ENCODE measurements at places on chromosomes 4 and X.
A peak's percentile ranks its signal among the peaks of the same experiment; 100 is the strongest.

- no peak for DNase-seq
Measured at GRCh38 chrX:131816551-131817136, 206.5 kb upstream of the STK26 start.

DNA sequence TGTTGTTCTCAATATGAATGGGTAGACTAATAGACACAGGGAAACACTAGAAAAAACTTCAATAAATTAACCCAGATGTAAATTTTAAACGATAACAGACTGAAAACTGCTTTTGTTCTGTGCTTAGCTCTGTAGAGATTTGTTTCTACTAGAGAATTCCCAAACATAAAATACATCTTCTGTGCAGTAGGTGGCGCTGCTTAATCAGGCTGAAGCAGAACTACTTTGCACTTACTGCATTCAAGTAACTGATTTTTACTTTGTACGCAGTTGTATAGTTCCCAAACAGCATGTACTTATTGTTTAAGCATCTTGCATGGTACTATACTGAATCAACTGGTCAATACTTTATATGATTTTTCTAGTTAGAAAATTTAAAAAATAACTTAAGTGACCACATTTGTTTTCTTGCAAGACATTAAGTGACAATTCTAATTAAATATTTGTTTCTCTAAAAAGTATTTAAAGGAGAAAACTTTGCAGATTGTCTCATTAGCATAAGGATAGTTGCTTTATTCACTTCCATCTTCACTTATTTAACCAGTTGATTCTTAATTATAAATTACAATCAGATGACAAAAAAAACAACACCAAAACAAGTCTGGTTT is 490.6 kb downstream of the IL15 start:
- no peak for DNase-seq

DNA sequence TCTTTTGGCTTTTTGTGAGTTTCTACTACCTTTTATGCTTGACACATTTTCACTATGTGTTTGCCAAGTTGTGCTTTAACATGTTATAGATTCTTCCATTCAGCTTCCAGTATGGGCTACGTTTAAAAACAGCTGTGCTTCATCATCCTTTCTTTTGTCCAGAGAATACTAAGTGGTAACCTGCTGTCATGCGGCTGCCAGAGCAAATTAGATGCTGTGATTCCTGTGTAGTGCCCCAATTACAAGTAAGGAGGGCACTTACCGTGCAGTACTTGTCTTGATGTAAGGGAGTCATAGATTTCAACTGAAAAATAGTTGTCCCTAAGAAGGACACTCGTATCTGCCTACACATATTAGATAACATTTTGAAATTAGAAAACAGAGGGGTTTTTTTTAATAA is 531.8 kb upstream of the GALNTL6 start:
- DNase-seq: no peak

- DNase-seq: no peak
Measured at GRCh38 chr4:138697851-138698250, 317.7 kb upstream of the NOCT start.

DNA sequence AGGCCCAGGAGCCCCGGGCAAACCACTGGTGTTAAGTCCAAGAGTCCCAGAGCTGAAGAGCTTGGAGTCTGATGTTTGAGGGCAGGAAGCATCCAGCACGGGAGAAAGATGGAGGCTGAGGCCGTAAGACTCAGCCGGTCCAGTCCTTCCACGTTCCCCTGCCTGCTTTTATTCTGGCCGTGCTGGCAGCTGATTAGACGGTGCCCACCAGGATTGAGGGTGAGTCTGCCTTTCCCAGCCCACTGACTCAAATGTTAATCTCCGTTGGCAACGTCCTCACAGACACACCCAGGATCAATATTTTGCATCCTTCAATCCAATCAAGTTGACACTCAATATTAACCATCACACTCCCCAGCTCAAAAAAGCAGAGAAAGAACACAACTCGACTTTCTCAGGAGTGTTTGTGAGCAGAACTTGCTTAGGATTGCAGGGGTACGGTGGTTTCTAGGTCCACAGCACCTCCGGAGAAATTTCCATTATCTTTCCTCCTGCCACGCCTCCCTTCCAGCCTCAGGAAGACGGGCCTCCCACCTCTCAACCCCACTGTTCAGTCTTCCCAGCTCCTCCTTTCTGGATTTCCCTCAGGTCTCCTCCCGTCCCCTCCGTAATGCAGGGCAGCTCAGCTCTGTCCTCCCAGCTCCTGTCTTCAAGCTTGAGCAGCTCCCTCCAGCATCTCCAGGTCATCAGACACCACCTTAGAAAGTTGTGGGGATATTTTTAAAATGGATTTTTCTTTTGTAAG is 13.3 kb upstream of the TMEM271 start:
- DNase-seq: no peak

GRCh38 chr4:142155347-142155746 is 519.0 kb downstream of the IL15 start:
- DNase-seq: no peak

- no peak for DNase-seq
Measured at GRCh38 chr4:23332313-23332712, 557.5 kb downstream of the PPARGC1A start.

GRCh38 chr4:41305476-41305875 is 48.7 kb downstream of the UCHL1 start:
- DNase-seq: no peak

DNA sequence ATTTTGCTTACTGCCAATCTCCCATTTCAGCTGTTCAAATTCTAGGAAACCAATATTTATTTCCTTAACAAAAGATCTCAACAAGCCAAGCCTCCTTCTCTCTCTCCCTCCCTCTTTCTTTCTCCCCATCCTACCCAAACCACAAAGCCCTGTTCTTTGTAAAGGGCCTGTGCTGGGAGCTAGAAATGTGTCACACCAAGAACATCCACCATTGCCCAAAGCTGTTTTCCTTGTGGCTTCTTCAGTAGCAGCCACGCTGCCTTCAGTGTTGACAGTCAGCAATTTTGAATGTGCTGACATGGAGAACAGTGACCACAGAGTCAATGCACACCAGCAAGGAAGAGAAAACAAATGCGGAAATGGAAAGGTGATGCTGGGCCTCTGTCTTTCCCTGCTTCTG is 203.0 kb downstream of the MAML3 start:
- no peak for DNase-seq

DNA sequence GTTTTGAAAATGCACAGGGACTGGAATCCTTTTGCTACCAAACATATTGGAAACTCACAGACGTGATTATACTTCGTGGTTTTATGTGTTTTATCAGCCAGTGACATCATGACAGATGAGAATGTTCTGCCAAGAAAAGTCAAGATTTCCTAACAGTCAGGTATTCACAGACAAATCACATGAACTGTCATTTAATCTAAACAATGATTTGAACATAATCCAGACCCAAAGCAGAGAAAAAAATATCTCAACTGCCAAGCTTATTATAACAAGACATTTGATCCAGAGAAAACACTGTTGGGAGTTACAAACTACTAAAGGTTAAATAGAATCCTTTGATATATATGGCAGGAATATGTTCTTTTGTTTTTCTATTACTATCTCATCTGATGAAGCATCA is 635.9 kb upstream of the FRG1 start:
- no peak for DNase-seq

DNA sequence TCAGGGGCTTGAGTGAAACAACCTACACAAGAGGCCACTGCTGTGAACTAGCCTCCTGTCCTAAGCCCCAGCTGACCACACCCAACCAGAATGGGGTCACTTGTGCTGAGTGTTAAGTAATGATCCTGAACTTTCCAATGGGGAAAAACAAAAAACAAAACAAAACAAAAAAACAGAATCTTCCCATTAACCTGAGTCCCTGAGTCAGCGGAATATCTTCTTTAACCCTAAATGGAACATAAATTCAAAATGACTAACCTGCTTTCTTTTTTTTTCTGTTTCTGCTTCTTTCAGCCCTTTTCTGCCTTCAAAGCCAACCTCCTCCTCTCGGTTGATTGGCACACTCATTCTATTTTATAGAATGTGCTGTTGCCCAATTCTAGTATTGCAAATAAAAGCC is 31.2 kb upstream of the MAGEA8 start:
- no peak for DNase-seq

GRCh38 chr4:158182736-158183135 is 9.9 kb upstream of the GASK1B start:
- no peak for DNase-seq

- DNase-seq: no peak
Measured at GRCh38 chr4:3305610-3306371, 13.0 kb downstream of the RGS12 start.

GRCh38 chr4:139642364-139642763 is 23.3 kb upstream of the MGST2 start:
- no peak for DNase-seq

- DNase-seq: no peak
Measured at GRCh38 chrX:72142794-72143608, 11.3 kb upstream of the RTL5 start.

- peak; percentile 58 for DNase-seq
Measured at GRCh38 chrX:72572248-72573157, at the start of gene HDAC8. Gene HDAC8 (minus strand): TSS chrX:72572843. CDS start chrX:72572761, 82 bp downstream.

DNA sequence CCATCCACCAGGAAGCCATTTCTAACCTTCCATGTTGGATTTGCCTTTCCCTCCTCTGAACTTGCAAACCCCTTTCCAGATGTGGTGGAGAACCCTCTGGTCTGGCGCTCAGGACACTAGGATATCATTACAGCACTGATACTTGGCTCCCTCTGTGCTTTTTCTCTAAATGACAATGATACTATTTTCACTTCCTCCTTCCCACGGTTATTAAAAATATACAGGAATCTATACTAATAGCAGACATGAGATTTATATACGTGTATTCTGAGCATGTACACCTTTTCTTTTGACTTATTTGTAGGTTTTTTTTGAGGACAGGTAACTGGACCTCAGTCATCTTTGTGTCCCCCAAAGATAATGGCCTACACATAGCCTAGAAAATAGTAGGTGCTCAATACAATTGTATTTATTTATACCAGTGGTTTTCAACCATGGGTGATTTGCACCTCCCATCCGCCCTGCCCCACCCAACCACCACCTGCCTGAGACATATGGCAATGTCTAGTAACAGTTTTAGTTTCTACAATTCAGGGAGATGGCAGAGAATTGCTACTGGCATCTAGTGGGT is 60.4 kb upstream of the PLAC8 start:
- no peak for DNase-seq

DNA sequence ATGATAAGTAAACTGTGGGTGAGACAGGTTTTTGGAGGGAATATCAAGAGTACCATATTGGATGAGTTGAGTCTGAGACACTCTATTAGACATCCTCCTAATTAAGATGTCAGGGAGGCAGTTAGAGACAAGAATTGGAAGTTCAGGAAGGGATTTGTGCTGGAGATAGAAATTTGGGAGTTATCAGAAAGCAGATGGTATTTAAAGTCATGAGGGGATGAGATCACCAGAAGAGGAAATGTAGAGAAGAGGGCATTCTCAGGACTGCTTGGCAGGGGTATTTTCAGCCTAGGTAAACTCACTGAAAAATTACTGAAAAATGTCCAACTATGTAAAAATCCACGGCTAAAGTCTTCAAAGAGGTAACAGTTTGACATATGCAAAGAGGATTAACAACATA is 161.6 kb upstream of the PGRMC2 start:
- no peak for DNase-seq

GRCh38 chr4:3481113-3481531 is 18.0 kb downstream of the DOK7 start:
- peak; percentile 40 for DNase-seq

DNA sequence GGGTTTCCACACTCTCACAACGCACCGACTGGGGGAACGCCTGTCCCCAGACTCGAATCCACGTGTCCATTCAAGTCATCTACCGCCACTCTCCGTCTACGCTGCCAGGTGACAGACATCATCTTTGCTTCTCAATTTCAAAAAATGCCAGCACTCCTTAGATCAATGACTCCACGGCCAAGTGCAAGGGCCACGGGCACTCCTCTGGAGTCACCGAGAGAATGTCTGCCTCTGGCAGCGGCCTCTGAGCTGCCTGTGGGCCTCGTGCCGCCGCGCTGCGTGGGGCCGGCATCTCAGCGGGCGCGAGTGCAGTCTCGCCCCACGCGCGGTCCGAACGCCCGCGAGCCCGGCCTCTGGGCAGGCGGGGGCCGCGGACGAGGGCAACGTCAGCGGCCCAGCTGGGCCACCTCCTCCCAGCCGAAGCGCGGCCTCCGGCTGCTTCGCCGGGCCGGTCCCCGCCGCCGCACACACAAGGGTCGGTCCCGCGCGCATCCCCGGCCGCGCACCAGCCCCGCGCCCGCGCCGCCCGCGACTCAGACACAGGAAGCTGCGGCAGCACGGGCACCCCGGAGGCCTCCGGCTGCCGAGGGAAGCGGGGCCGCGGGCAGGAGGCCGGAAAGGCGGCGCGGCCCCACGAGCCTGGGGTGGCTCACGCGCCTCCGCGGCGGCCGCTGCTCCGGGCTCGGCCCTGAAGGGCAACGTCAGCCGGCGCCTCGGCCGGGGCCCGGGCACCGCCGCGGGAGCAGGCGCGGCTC is 450 bp downstream of the ACSL1 start:
- DNase-seq: no peak

DNA sequence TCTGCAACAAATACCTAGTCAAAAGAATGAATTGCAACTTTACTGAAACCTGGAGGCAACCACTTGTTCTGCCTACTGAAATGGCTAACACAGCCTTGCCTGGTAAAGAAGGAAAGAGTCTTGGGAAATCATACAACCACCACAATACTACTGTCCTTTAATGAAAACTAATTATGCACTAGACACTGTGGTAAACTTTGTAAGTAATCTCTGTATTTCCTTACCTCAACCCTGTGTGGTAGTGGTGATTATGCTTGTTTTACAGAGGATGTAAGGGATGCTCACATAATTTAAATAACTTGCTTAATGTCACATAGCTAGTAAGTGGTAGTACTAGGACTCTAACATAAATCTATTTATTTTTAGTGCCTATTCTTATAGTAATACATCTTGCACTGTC is 44.7 kb downstream of the TMEM156 start:
- DNase-seq: no peak

GRCh38 chr4:72313121-72313520 is 255.9 kb downstream of the ADAMTS3 start:
- DNase-seq: no peak

DNA sequence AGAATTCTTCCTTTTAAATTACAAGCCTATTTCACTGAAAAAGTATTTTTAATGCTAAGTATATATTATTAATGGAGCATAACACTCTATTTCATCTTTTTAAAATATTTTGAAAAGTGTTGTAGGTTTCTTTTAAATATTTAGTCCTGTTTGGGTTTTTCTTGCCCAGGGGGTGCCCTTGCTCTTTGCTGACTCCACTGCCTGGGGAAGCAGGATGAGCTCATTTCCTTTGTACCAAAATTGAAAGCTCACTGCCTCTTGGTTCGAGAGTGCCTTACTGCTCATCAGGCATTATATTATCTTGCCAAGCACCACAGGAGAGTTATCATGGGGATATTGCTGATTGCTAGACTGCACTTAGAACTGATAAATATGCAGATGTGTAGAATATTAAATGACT is 819.2 kb downstream of the PCDH18 start:
- DNase-seq: no peak

DNA sequence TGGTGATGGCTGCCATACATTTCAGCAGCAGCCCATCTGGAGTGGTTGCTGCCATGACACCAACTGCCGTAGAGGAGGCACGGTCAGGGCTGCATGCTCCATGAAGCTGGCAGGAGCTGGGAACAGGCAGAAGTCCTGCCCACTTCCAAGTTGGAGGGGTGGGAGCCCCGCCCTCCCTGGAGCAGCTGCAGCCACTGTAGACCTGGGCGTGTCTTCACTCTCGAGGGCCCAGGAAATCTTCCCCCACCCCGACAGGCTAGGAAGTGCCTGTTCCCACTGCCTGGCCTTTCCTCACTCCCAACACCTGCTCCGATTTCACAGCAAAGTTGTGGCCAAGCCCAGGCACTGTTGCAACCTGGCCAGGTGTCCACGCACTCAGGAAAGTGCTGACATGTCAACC is 42.3 kb downstream of the NALF2 start:
- no peak for DNase-seq
